Umbilical cord (tissue), 2 donors: ENCODE measurements at places on chromosomes 4 and X.

GRCh38 chrX:18098763-18099162, 121.9 kb downstream of the BEND2 start:
- peak; percentile 7 for DNase-seq

DNA sequence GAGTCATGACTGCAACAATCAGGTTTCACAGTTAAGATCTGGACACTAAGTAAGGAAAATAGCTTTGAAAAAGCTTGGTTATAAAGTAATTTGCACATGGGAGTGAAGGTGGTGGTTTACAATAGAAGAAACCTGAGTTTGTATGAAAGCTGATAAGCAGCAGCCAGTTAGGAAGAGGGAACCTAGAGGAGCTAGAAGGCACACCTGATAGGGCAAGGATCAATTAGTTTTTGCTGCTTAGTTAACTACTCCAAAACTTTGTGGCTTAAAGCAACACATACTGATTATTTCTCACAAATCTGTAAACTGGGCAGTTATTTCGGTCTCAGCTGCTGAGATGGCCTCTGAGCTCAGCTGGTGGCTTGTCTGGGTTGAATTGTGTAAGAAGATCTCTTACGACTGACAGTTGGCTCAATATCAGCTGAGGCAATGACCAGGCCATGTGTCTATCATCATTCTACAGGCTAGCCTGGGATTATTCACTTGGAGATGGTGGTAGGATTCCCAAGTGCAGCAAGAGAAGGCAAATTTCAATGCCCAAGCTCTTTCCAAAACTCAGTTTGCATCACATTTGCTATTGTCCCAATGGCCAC, 255.0 kb upstream of the PITX2 start:
- no peak for DNase-seq

- DNase-seq = no peak
Observed at GRCh38 chr4:170231377-170231776, 141.6 kb upstream of the AADAT start.

GRCh38 chr4:123922847-123923246, 526.3 kb downstream of the SPRY1 start:
- no peak for DNase-seq

- DNase-seq = no peak
Observed at GRCh38 chr4:145735827-145736226, 55.9 kb downstream of the C4orf51 start.

DNA sequence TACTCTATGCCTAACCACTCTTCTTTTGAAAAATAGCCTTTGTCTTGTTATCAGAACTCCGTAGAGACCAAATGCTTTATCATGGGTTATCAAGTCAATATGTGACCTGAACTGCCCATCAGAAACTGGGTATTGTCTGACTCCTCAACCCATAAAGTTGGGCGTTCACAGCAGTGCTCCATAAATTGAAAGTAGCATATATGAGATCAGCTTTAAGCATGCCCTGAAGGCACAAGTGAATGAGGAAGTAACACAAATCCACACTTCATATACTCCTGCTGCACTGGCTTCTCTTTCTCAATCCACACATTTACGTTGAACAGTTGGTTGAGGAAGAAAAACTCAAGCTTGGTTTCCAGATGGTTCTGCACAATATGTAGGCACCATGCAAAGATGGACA, 1106.0 kb downstream of the STIM2 start:
- no peak for DNase-seq

- DNase-seq = no peak
Observed at GRCh38 chr4:150005537-150005936, 72.7 kb upstream of the DCLK2 start.

- DNase-seq = no peak
Observed at GRCh38 chr4:108589961-108590360, 30.4 kb upstream of the RPL34 start.

- DNase-seq = peak; percentile 4
Observed at GRCh38 chrX:140050906-140051305, 85.6 kb upstream of the CXorf66 start.

- no peak for DNase-seq
Observed at GRCh38 chr4:90002441-90003062, 107.9 kb downstream of the MMRN1 start.

- DNase-seq = no peak
Observed at GRCh38 chr4:32633421-32633820, 1913.3 kb downstream of the PCDH7 start.

- peak; percentile 41 for DNase-seq
Observed at GRCh38 chrX:134631426-134632346, 26.6 kb downstream of the PLAC1 start.

GRCh38 chr4:53026233-53026632, 164.1 kb downstream of the RASL11B start:
- DNase-seq = no peak

GRCh38 chr4:67082746-67083145, 462.6 kb downstream of the CENPC start:
- no peak for DNase-seq

DNA sequence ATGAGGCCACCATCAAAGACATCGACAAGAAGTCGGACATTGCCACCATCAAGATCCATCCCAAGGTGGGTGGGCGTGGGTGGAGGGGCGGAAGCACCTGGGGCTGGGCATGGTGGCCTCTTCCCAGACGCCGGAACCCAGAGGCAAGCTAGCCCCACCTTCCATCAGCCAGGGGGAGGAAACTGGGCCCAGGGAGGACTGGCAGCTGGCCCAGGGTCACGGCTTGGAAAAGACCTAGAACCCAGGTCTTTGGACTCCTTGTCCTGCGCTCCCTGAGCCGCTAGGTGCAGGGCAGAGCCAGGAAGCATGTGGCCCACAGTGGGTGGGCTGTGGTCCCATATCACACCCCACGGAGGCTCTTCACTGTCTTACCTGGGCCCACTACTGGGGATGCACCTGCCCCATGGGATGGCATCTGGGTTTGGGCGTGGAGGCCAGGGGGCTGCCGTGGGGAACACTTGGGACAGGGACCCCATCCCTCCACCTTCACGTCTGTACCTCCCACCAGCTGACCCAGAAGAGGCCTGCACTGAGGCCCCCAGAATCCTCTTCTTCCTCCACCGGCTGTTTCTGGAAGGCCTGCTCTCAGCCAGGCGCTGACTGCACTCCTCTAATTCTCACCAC, 17.3 kb downstream of the HTRA3 start:
- no peak for DNase-seq

GRCh38 chr4:129140521-129140920, 44.6 kb downstream of the C4orf33 start:
- peak; percentile 11 for DNase-seq

GRCh38 chr4:36944232-36944631, 300.3 kb upstream of the NWD2 start:
- DNase-seq = no peak

DNA sequence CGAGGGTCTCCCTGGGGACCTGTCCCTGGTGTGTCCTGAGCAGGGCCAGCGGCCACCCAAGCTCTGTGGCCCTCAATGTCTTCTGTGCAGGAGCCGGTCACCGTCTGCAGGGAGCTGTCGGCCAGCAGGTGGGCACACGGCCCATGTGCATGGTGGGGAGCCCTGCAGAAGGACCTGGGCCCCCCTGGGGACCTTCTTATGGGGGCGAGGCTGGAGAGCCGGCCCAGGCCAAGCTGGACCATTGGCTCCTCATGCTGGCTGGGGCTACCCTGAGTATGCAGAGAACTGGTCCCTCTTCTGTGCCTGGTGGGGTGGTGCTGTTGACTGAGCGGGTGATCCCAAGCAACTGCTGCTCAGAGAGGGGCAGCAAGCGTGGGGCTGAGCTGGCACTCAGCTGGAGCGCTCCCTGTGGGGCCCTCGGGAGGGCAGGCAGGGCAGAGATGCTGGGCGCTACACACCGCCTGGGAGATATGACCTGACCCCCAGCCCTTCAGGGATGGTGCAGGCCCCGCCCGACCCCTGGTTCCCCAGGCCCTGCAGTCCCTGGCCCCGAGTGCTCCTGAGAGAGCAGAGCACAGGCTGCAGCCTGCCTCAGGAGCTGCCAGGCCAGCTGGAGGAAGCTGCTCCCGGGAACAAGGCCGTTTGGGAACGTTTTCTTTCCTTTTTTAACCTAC, 14.8 kb downstream of the NAT8L start:
- no peak for DNase-seq

GRCh38 chr4:112515198-112516065, 548 bp downstream of the NEUROG2 start:
- DNase-seq = no peak

DNA sequence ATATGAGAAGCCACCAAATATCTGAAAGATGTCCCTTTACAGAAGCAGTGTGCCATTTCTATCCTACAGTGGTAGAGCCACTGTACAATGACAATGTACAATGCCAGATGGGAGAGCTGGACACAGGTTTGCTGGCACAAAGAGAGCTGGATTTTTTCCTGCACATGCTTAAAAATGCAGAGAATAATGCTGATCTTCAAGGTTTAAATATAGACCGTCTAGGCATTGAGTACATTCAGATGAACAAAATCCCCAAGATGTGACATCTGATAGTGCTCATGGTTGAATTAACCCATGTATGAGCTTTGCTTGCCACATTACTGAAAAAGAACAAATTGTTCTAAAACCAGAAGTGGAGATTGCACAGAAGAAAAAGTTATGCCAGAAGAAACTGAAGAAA, 11.7 kb downstream of the ADGRL3 start:
- no peak for DNase-seq

GRCh38 chrX:3268829-3269228, 77.6 kb downstream of the MXRA5 start:
- peak; percentile 58 for DNase-seq
